Astrocyte of the spinal cord (primary cell): ENCODE measurements at places on chromosomes 4 and X.

- peak; percentile 85 for DNase-seq
Observed at GRCh38 chr4:47122592-47123291, 91.4 kb downstream of the GABRB1 start.

DNA sequence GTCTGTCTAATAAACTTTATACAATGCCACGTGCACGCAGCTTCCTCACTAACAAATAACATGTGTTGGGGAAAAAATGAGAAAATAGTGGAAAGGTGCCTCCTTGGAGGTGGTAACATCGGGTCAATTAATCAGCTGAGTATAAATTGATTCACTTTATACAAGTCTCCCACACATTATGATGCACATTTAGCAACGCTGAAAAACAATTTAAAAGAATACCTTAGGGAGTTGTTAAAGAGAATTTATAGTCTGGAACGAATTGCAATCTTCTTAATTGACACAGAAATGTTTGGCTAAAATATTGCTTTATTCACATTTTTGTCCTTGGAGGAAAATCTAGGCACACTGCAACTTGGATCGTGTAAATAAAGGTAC lies 84.2 kb downstream of the HPRT1 start:
- no peak for DNase-seq

GRCh38 chr4:73220815-73221214 lies 37.8 kb downstream of the ANKRD17 start:
- DNase-seq: no peak

DNA sequence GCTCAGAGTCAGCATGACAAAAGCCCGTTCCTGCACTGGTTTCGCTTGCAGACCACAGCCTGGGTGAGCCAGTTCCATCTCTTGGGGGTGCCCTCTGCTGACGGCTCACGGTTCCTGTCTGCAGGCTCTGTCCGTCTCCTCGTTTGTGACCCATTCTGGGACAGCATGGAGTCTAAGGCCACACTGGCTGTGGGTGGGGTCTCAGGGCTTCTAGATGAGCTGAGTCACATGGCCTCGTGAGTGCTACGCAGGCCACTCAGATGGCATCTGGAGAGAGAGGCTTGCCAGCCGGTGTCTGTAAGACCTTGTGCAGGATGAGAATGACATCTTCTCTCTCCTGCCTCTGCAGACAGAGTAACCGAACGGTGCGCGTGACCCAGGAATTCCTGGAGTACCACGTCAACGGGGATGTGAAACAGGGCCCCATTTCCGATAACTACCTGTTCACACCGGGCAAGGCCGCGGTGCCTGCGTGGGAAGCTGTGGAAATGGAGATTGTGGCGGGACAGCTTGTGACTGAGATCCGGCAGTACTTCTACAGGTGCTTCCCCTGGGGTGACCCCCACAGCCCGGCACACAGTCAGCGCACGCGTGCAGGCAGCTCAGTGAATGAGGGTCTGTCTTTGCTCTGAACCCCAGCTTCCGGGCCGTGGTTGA lies 31.6 kb upstream of the MRFAP1 start:
- no peak for DNase-seq
